ENCODE measurements at places on chromosomes 2 and 18. TPM values are rescaled to one million over a fixed set of nuclear protein-coding genes. Genes with fewer than 3 reads are reported as not detected.

The SCYGR4 gene
- total RNA-seq: not detected

The EFR3B gene
- not detected for total RNA-seq

The REG1B gene
- not detected for total RNA-seq

The PAX8 gene
- 0.52 TPM for total RNA-seq

The C2orf66 gene
- not detected for total RNA-seq

The EML6 gene
- 0.34 TPM for total RNA-seq

The GREB1 gene
- 0.22 TPM for total RNA-seq

The C2orf80 gene
- not detected for total RNA-seq

DNA sequence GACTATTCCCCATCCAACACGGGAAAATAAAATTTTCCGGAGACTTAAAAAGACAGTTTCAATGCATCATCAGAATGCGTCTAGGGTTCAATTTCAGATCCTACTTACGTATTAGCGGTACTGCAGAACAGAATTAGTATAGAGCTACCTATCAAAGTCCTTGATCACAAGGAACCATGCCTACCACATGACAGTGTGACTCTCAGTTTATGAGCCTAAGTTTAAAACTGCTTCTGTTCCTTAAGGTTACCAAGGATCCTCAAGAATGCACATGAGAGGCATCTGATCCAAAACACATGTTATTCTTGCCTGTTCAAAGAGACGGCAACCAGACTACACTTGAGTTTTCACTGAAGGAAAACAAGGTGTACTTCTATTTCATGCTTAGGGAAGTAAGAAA lies 369.7 kb downstream of the EPHA4 start:
- no peaks in the 10 kb centered on the region for H3K27me3 ChIP-seq
- H3K4me1 ChIP-seq: no peaks in the 10 kb centered on the region
- DNase-seq: no peak
- H3K36me3 ChIP-seq: no peaks in the 10 kb centered on the region
- H3K4me3 ChIP-seq: no peak overlapping the region

DNA sequence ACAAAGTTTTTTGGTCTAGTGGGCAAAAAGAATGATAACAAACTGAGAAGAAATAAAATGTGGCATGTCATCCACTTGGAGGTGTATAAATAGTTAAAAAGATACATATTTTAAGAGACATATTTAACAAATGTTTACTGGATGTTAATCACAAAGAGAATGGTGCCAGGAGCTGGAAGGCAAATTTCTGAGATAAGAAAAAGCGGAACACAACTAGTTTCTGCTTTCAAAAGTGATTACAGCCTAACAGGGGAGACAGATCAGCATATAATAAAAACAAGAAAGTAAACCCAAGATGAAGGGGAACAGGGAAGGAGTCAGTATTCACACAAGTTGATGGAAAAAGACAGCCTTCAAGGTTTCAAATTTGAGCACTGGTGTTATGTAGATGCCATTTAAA lies 91.3 kb downstream of the OLA1 start:
- no peaks in the 10 kb centered on the region for H3K4me1 ChIP-seq
- H3K4me3 ChIP-seq: no peak overlapping the region
- no peaks in the 10 kb centered on the region for H3K36me3 ChIP-seq

DNA sequence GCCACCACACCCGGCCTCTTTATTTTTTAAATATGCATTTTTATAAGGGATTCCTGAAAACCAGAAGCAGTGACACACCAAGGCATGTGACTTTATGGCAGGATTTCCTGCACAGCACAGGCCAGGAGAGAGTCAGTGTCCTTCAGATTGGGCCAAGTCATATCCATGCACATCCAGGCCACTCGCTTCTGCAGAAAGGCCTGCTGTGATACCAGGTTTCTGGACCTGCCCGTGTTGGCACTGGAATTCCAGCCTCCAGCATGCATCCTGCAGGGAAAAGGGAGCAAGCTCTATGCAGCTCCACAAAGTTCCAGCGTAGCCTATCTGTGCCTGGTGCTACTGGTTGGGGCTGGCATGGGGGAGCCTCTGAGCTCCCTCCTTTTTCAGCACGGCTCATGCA lies 36.8 kb downstream of the MEX3C start:
- no peak overlapping the region for H3K27ac ChIP-seq
- H3K27me3 ChIP-seq: no peaks in the 10 kb centered on the region
- DNase-seq: no peak
- H3K36me3 ChIP-seq: no peaks in the 10 kb centered on the region

DNA sequence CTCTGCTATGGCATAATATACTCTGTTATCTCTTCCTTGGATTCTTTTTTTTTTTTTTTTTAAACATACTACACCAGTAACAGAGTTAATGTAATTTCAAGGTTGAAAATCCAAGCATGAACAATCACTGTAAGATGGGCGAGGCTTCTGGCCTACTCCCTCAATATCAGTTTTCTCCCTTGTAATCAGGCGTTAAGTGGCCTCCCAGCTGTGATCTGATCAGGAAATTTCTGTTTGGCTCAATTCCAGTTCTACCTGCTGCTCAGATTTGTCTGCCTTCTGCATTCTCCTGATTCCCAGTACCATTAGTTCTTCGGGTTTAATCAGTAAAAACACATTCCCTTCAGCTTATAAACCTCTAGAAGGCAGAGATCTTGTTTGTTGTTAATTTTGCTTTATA lies 18.6 kb downstream of the PRKD3 start:
- no peaks in the 10 kb centered on the region for H3K27me3 ChIP-seq
- H3K4me3 ChIP-seq: no peak overlapping the region
- no peak overlapping the region for H3K27ac ChIP-seq
- H3K4me1 ChIP-seq: no peaks in the 10 kb centered on the region
- no peak for DNase-seq

- peaks cover 18% of the 10 kb centered on the region for H3K4me1 ChIP-seq
- H3K36me3 ChIP-seq: peaks cover 28% of the 10 kb centered on the region
- DNase-seq: no peak
- no peaks in the 10 kb centered on the region for H3K27me3 ChIP-seq
These were observed 13.1 kb downstream of the TMEM18 start for GRCh38 chr2:664063-664462.

DNA sequence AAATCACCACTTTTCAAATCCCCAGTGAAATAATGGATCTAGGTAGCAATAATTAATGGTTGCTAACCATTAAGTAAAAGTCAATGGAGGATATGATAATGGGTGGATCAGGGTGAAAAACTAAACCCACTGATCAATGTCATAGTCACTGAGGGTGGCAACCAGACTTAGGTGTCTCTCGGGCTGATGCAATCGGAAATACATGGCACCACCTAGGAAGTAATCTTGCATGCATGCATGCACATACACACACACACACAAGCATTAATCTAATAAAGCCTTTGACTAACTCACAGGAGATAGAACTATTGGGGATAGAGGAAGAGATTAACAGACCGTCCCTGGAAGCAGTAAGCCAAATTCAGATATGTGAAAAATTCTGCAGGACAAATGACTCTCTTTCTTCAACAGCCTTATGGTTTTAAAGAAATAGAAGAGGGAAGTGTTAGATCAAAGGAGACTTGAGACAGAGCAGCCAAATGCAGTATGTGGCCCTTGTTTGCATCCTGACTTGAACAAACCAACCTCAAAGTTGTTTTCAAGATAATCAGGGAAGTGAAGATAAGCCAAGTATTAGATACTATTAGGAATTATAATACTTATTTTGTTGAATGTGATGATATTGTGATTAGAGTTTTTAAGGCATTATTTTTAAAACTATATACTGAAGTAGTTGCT lies 186.0 kb upstream of the RMP24 start:
- no peak overlapping the region for H3K4me3 ChIP-seq
- peaks cover 4% of the 10 kb centered on the region for H3K27me3 ChIP-seq
- H3K36me3 ChIP-seq: no peaks in the 10 kb centered on the region

- no peaks in the 10 kb centered on the region for H3K27me3 ChIP-seq
- no peak overlapping the region for H3K27ac ChIP-seq
- DNase-seq: no peak
- H3K4me1 ChIP-seq: peaks cover 41% of the 10 kb centered on the region
- no peak overlapping the region for H3K4me3 ChIP-seq
- H3K36me3 ChIP-seq: no peaks in the 10 kb centered on the region
These were observed 133.7 kb upstream of the ID2 start for GRCh38 chr2:8548065-8548618.

DNA sequence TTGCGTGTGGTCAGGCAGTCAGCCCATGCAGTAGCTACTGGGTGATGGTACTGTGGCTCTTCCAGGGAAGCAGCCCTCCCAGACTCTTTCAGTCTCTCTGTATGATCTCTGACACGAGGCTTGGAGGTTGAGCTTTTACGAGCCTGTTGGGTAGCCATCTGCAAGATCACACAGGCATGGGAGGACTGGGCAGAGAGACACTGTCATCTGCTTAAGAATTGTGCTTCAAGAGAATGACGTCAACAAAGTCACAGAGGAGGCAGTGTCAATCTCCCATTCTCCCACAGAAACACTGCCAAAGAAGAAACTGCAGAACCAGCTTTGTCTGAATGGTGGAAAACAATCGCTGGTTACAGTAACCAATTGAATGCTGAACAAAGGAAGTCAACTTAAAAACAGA lies 78.4 kb upstream of the MC2R start:
- H3K27me3 ChIP-seq: no peaks in the 10 kb centered on the region
- H3K4me3 ChIP-seq: no peak overlapping the region
- DNase-seq: no peak
- H3K36me3 ChIP-seq: no peaks in the 10 kb centered on the region

DNA sequence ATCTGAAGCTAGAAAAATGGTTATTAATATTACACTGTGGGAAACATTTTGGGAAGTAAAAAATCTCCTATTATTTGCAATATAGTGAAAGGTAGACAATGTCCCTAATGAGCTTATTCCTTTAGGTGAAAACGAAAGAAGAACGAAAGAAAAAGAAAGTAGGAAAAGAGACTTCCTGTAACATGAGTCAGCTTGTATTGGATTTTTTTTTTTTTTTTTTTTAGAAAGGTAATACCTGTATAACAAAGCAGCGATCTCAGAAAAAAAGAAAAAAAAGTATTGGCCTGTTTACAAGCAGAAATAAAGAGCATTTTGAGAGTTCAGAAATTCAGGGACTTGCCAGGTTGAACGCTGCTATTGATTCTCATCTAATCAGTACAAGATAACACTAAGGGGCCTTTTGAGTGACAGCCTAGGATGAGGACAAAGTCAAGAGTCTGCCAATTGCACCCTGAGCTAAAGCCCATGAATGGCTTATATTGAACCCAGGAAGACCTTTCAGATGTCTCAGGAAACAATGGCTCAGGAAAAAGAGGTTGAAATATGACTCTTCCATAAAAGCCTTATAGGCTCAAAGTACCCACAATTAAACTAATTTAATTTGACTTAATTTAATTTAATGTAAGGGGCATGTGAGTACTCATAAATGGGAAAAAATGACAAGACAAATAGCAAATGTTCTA lies 615.6 kb upstream of the CDH2 start:
- H3K27ac ChIP-seq: no peak overlapping the region
- H3K4me3 ChIP-seq: no peak overlapping the region
- no peaks in the 10 kb centered on the region for H3K36me3 ChIP-seq
- H3K27me3 ChIP-seq: no peaks in the 10 kb centered on the region
- no peaks in the 10 kb centered on the region for H3K4me1 ChIP-seq

DNA sequence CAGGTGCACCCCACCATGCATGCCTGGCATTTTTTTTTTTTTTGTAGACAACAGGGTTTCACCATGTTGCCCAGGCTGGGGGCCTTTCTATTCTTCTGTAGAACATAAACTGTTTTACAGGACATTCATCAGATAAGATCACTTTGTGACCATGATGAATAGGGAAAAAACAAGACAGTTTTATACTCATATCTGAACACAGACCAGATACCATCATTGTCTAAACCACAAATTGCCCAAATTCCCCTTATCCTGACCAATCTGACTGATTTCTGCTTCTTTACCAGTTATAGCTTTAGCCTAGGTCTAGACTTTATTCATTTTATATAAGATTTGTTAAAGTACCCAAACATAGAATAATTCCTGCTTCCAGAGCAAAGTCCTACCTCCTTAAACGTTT lies 1699.3 kb upstream of the TMEFF2 start:
- H3K36me3 ChIP-seq: no peaks in the 10 kb centered on the region
- H3K4me3 ChIP-seq: no peak overlapping the region
- H3K27me3 ChIP-seq: no peaks in the 10 kb centered on the region
- H3K27ac ChIP-seq: no peak overlapping the region

DNA sequence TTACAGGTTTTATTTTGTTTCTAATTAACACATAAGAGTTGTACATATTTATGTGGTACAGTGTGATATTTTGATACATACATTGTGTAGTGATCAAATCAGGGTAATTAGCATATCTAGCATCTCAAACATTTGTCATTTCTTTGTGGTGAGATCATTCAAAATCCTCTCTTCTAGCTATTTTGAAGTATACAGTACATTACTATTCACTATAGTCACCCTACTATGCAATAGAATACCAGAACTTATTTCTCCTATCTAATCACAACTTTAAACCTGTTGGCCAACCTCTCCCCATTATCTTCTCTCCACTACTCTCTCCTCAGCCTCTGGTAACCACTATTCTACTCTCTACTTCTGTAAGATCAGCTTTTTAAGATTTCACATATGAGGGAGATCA lies 325.8 kb downstream of the CYP26B1 start:
- no peaks in the 10 kb centered on the region for H3K4me1 ChIP-seq
- no peak for DNase-seq
- H3K36me3 ChIP-seq: no peaks in the 10 kb centered on the region

All from CD4-positive, alpha-beta T cell (primary cell).